ENCODE measurements at places on chromosomes 5 and 9. TPM values are rescaled to one million over a fixed set of nuclear protein-coding genes. Genes with fewer than 3 reads are reported as not detected.

The FST gene
- 12.4 TPM for total RNA-seq

The SV2C gene
- total RNA-seq = 9.3 TPM

The TAF11L10 gene
- total RNA-seq = not detected

The PCSK1 gene
- total RNA-seq = 4.1 TPM

The IFNA13 gene
- not detected for total RNA-seq

The CCNB1 gene
- total RNA-seq = 40.5 TPM

DNA sequence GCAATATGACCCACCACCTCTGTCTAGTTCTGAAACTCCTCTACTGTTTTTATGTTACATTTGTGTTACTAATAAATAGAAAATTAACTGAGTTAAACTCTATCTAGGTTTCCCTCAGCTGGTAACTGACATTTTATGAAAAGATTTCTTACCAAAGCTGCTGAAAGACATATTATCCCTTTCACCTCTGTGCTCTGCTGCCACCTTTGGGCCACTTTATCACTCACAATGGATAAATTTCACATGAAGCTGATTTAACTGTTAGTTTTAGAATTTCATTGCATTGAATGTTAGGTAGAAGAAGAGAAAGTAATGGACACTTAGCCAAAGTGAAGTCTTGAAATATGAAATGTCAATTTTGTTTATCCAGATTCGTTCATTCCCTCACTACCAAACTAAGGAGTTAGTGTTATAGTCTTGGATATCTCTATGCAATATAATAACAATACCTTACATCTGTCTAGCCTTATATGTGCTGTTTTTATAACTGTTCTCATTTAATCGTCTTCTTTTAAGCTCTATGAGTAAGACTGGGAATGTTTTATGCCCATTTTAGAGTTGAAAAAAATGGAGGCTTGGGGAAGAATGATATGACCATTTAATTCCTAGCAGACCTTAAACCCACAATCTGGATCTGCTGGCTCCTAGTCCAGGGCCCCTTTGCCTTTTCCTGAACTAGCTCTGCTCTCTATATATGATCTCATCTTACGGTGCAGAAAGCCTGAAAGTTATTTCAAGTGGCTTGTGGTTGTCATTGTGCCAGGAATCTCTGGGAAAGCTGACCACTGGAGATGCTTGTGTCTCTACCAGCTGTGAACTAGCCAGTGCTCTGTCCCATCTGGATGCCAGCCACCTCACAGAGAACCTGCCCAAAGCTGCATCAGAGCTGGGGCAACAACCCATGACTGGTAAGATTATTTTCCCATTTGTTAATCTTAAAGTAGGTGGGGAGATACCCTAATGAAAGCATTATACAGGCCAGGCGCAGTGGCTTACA, 97.1 kb downstream of the GOLPH3 start:
- DNase-seq = peak; percentile 34

DNA sequence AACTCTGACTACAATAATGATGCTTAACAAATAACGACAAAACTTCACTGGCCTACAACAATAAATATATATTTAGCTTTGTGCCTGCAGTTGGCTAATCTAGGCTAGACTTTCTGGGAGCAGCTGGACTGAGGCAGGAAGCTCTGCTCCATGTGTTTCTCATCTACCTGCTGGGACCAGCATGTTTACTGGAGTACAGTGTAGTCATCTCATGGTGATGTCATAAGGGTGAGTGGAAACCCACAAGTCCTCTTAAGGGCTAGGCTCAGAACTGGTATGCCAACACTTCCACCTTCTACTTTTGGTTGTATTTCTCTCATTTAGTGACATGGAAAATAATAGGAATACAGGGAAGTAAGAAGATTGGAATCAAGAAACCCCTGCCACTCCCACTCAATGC, 85.7 kb upstream of the NIPBL start:
- DNase-seq = no peak

DNA sequence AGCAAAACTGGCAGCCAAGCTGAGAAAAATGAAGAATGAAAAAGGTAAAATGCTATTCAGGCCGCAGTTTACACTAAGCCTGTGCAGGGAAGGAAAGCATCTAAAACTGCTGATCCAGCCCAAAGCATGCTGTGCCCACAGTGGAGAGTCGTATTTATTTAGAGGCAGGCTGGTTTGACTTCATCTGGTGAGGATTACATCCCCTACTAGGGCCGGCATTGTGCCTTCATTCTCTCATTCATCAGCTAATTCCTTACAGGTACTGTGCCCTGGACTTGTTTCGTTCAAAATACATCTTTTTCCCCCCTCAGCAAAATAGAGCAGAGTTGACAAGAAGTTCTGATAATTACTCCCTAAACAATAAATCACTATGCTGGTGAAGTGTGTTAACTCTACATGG, 137.5 kb upstream of the DAP start:
- no peak for DNase-seq

- no peak for DNase-seq
Measured at GRCh38 chr5:137481596-137481995, 17.5 kb downstream of the SPOCK1 start.

GRCh38 chr5:83527221-83527620, 55.7 kb downstream of the VCAN start:
- DNase-seq = no peak

DNA sequence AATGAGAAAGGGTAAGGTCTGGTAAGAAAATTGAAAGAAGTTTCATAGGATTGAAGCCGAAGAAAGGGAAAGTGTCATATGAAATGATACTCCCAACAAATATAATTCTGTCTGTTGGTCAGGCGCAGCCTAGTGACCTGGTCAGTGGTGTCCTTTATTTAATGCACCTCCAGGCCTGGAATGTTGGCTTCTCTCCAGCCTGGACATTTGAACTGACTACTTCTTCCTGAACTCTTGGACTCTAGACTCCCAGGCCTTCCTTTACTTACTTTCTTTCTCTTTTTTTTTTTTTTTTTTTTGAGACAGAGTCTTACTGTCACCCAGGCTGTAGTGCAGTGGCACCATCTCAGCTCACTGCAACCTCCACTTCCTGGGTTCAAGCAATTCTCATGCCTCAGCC, 1381.5 kb upstream of the WWC1 start:
- DNase-seq = no peak

DNA sequence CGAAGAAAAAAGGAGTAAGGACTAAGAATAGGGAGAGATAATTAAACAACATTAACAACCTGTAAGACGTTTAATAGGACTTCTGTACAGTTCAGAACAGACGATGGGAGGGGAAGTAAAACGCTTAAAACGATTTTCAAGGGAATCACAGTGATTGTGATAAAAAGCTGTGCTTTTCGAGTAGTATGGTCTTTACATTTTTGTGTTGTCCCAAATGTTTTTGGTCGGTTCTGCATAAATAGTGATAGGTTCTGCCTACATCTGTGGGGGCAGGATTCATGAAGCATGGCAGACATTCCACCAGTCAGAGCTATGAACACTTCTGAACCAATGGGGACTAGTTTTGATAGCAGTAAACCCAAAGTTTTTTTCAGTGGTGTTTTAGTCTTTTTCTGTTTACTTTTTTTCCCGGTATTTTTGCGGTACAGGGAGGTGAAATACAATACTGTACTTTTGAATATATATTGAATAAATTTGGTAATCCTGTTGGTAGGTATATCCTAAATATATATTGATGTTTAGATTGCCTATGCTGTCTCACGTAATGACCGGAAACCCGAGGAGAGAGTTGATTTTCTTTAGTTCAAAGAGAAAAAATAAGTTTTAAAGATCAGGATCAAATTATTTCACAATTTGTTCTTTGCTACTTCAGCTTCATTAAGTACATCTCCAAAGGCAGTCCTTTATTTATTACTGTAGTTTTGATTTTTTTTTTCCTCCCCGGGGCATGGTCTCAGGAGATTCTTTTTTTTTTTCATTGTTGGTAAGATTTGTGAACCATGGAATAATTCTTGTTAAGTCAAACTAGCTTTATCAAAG, 1.3 kb downstream of the ERBIN start:
- no peak for DNase-seq

- DNase-seq = no peak
Measured at GRCh38 chr9:125912667-125913066, 165.5 kb downstream of the PBX3 start.

DNA sequence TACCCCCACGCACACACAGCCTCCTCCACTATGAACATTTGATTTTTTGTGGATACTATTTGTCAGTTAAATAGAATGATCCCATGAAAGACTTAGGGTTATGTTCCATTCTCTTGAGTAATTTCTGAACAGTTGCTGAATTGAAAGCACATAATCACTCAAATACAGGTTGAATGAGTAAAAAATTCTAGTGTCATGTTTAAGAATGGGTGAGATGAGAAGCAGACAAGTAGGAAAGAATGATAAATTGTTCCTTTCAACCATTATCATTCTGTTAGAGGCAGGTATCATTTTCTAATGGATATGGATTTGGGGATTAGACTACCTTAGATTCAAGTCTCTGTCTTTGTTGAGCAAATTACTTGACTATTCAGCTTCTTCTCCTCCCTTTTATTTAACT, 19.3 kb downstream of the RAD50 start:
- DNase-seq = no peak

- DNase-seq = no peak
Measured at GRCh38 chr5:12795333-12795663, 891.1 kb upstream of the CTNND2 start.

DNA sequence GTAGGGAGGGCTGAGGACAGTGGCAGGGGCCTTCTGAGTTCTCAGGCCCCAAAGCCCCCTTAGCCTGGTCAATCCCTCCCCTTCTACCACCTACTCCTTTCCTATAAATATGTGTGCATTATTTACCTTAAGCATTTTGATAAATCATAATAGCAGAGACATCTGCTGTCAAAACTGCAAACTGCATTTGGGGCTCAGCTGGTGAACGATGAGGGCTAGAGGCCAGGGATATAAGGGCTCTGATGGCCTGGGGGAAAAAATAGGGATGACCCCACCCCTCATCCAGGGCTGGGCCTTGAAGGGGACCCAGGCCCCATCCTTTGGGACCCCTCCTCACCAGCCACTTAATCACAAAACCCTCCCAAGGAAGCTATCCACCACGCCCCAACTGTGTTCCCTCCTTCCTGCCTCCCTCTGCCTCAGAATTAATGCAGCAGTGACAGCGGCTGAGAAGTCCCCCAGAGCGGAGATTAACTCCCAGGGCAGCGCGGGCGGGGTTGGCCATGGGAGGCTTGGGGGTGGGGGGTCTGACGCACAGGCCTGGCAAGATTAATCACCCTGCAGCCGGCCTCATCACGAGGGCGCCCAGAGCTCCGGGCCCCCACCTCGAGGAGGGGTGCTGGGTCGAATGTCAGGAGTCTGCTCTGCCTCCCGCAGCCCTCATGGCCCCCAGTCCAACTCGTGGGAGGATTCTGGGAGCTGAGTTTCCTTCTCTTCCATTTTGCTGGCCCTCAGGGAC, 42.1 kb downstream of the CXXC5 start:
- DNase-seq = no peak

GRCh38 chr5:6723122-6723815, 10.0 kb downstream of the TENT4A start:
- DNase-seq = no peak

DNA sequence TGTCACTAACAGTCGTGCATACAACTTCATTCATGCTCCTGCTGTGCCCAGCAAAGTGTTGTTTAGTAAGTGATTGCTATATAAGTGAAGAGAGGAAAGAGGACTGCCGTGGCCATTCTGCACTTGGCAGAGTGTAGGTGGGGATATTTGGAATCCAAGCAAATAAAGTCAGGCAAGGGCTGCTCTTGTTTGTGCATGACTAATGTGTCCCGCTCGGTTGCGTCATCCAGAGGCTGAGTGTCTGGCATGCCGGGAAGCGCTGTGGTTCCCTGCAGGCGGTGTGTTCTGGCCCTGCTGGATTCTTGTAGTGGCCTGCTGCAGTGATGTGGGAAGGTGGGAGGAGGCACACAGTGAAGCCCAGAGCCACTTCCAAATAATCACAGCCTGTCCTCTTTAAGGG, 136.9 kb upstream of the ANKH start:
- DNase-seq = no peak

GRCh38 chr5:136082390-136083193, 50.1 kb upstream of the SMAD5 start:
- DNase-seq = no peak

DNA sequence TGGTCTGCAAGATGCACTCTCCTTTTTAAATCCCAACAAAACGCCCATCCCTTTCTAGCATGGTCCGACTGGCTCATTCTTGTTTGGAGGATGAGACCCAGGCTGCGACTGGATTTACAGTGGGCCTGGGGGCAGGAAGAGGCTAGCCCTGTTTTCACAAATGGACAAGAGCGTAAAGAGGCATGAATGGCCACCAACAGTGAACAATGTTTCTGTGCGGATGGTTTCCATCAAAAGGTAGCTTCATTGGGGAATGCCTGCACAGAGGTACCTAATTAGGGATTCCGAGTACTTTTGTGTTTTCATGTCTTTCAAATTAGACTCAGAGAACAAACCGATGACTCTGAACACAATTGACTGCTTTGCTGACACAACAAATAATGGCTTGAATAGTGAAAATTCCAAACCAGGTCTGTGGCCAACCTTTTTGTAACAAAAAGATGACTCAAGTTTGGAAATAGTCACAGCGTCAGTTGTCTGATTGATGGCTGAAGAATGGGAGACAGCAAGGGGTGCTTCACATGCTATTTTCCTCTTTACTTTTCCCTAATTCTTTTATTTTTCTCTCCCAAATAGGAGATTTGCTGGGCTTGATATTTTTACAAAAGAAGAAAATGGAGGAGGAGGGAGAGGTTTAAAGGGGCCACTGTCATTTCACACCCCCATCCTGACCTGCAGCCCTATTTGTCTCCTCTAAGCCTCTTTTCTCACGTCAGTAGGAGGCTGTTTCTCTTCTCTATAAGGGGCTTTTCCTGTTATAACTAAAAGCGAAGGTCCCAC, 208.1 kb upstream of the S1PR3 start:
- DNase-seq = no peak

DNA sequence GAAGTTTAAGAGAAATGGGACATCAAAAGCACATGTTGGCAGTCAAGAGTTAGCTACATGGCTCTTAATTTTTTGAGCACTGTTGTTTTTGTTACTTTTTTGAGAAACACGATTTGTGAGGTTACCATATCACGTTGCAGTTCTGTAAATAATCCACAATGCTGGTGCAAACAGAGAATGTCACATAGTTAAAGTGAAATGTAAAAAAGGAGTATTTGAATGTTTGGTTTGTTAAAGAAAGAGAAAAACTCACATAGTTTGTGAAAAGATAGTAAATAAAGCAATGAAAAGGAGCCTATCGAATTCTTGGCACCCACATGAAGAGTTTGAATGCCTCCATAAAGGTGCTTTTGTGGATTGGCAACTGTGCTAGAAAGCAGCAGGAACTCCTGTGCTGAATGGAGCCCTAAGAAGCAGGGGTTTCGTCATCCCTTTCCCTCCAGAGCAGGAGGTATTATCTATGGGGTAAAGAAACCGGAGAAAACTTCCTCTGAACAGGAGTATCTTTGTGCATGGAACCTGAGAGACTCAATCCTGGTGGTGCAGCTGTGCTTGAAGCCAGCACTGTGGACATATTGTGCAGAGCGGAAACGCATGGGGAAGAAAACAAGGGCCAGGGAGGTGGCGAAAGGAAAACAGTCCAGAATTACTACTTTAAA, 148.5 kb upstream of the OTULINL start:
- no peak for DNase-seq

DNA sequence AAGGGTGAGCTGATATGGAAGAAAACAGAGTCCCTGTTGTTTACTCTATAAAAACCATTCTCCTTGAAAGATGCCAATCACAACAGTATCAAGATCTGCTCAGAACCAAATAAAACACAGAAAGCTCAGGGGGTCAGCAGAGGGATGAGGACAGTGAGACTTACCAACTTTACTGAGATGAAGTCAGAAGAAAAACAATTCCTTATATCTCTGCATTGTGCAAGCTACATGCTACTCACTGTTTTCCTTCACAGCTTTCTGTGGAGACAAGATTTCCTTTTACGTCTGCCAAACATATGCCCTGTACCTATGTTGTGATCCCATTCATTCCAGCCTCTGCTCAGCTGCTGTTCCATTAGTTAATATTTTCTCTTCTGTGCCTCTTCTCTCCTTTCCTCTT, 185.6 kb downstream of the TSSK1B start:
- DNase-seq = no peak
